ENCODE measurements at places on chromosomes 5 and 9.

- peak; percentile 81 for DNase-seq
These were observed 90.6 kb downstream of the ANXA2R start for GRCh38 chr5:42949348-42950115.

DNA sequence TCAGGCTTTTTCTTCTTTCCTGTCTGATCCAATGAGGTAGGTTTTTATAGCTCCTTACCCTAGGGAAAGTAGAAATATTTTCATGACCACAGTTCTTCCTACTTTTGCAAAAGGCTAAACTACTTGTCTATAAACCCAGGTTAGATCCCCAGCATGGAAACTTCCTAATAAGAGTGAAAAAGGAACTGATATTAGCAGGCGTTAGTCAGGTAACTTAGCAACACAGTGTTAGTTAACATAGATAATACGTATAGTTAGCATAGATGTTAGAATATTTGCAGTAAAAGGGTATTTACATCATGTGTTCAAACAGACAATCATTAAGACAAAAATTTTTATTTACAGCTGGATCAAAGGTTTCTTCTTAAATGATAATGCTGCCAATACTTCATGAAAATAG lies 162.9 kb upstream of the DAB2 start:
- DNase-seq, result no peak

DNA sequence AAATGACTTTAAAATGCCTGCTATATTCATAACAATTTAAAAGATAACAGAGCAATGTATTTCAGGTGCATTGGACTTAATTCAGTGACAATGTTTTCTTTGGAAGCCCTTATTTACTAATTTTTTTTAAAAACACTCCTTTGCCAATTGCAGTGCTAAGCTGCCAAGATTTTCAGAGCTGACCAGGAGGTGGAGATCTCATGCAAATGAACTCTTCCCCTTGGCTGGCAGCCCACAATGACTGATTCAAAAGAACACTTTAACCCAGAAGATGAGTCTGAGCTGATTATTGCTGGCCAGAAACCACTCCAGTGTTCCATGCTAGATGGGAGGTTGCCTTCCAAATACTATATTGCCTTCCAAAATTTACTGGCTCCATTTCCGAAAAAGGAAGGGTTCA lies 128.3 kb upstream of the CCNH start:
- peak; percentile 67 for DNase-seq

DNA sequence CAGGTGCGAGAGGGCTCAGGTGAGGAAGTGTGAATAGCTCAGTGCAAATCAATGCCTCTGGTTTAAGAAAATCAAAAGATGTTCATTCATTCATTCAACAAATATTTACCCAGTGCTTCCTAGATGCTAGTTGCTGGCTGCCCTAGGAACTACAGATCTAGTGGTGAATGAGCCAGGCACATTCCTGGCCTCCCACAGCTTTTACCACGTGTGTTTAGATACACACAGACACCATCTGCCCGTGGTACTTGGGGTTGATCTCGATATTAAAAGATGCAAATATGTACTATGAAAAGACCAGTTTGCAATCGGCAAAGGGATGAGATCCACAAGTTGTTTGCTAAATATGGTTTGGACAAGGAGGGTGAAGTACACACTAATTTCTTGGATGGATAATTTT lies 78.2 kb downstream of the GTF3C4 start:
- DNase-seq, result no peak

- peak; percentile 72 for DNase-seq
These were observed 70.6 kb downstream of the DPYSL3 start for GRCh38 chr5:147439254-147439653.

Measured in cardiac fibroblast (primary cell).